ENCODE measurements at places on chromosomes 3 and 15.

GRCh38 chr15:74790080-74790916 is 8.4 kb downstream of the CSK start:
- DNase-seq, result peak; percentile 47

- DNase-seq, result no peak
Observed at GRCh38 chr3:52290596-52291507, 3.2 kb downstream of the GLYCTK start.

GRCh38 chr3:136149667-136150066 is 46.5 kb downstream of the MSL2 start:
- peak; percentile 33 for DNase-seq

- DNase-seq, result no peak
Observed at GRCh38 chr3:98741121-98741716, 21.9 kb upstream of the ST3GAL6 start.

GRCh38 chr3:87006844-87007439 is 16.0 kb upstream of the VGLL3 start:
- no peak for DNase-seq

- no peak for DNase-seq
Observed at GRCh38 chr3:28973609-28974008, 307.3 kb upstream of the RBMS3 start.

GRCh38 chr3:80014576-80014975 is 246.8 kb upstream of the ROBO1 start:
- no peak for DNase-seq

- DNase-seq, result no peak
Observed at GRCh38 chr3:179801856-179802255, 149.0 kb downstream of the USP13 start.

GRCh38 chr3:17130956-17131355 is 246.2 kb downstream of the PLCL2 start:
- DNase-seq, result peak; percentile 55

DNA sequence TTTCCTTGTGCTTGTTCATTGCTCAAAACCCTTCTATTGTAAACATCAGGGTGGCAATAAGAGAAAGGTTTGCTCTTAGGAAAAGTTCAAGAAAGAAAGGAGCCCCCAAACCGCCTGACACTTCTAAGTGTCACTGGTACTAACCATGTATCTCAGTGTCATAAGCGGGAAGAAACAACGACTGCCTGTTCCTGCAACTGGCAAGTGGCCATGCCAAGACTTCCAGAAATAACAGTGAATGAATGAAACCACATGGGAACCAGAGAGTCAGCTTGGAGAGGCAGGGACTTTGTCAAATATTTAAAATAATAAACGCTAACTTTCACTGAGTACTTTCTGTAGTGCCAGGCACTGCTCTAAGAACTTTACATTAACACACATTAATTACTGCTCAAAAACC is 1.1 kb downstream of the PLSCR2 start:
- no peak for DNase-seq

DNA sequence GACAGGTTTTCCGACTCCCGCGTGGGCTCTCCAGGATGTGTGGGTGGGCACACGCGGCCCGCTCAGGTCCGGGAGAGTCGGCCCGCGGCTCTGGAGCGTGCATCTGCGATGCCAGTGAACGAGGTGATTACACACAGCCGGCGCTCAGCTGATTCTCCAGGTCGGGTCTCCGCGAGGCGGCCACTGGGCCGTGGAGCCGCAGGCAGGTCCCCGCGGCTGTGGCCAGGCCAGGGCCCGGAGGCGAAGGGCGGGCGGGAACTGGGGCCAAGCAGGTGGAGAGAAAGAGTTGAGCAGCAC is 13.2 kb downstream of the PAK6 start:
- peak; percentile 51 for DNase-seq

DNA sequence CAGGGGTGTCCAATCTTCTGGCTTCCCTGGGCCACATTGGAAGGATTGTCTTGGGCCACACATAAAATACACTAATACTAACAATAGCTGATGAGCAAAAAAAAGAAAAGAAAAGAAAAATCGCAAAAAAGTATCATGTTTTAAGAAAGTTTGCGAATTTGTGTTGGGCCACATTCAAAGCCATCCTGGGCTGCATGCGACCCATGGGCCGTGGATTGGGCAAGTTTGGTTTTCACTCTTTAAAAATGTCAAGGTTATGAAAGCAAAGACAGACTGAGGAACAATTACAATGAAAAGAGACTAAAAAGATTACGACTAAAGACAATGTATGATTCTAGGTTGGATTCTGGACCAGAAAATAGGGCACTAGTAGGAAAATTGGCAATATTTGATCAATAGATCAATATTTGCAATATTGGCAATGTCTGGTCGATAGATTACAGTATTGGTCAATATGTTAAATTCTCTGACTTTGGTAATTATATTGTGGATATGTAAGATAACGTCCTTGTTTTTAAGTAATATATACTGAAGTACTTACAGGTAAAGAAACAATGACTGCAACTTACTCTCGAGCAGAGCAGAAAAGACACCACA is 19.9 kb downstream of the CCNL1 start:
- DNase-seq, result no peak

Measured in G401 (cell line).